ENCODE measurements at places on chromosomes 11 and 22.
A peak's percentile ranks its signal among the peaks of the same experiment; 100 is the strongest.

DNA sequence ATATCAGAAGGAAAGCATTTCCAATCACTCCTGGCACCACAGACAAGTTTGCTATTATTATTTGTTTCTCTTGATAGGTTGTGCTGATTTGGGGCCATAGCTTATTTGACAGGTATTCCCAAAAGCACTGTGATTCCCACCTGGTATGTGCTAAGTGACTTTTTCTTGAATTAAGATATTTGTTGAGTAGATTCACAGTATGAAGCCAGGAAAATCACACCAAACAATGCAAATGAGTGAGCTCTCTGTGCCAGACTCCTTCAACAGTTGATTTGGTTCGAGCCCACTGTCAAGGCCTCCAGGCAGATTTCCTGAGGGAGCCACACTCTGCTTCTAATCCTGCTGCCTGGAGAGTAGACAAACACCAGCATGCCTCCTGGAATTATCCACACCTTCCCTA, 253.0 kb upstream of the POU2AF2 start:
- DNase-seq = no peak

DNA sequence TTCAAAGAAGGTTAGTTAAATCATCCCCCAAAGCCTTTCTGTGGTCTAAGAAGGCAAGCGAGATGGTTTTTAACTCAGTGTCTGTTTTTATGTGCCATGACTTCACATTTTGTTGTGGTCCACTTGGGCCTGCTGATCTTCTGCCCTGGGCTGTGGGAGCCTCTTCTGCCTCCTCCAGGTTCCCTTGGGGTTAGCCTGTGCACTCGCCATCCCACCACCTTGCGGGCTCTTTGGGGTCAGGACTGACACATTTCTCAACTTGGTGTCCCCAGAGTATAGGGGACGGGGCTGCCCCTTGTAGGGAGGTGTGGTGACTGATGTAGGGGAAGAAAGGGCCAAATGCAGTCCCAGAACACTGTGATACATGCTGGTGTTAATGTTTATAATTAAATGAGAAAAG, 207.0 kb downstream of the TBC1D22A start:
- no peak for DNase-seq

DNA sequence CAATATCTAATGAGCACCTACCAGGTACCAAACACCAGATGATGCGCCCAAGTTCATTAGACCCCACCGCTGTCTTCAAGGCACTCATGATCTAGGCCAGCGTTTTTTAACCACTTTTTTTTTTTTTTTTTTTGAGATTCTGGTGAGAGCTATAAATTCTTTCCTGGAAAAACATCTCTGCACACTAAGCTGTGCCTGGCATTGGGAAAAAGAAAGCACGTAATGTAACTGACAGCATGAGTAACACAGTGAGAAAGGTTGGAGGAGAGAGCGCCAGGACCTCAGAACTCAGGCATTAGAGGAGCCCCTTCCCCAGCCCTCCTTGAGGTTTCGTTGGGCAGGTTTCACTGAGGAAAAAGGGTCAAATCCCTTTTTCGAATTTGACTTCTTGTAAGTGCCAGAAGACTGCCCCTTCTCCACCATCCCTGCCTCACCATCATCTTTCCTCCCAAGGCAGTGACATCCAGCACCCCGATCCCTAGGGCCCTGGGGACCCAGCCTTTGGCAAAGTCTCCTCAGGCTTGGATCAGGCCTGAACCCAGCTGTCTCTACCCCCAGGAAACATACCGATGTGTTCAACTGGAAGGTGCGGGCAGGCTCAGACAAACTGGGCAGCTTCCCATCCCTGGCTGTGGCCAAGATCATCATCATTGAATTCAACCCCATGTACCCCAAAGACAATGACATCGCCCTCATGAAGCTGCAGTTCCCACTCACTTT, 26.1 kb upstream of the SMIM35 start:
- DNase-seq = no peak

DNA sequence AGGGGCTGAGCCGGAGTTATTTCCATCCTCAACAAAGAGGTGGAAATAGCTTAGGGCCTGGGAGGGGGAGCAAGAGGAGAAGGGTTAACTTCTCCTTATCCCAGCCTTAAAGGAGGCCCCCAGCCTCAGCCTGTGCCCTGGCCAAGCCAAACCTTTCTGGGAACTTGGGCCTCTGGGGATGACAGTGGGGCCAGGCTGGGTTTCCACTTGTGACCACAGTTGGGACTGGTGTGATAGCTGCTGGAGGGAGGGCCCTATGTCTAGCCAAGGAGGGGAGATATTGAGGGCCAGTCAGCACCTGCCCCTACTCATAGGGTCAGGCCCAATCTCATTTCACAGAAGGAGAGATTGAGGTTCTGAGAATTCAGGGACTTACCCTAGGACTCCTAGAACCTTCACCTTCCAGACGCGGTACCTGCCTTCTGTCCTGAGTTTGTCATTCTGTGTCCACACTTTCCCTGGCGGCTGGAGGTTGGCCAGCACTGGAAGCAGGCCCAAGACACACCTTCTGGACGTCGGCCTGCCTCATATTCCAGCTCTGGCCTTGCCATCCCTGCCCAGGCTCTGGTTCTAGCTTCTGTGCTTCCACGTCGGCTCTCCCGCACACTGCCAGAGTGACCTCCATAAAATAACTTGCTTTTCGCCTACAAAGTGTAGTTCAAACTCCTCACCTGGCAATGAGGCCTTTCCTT, 3.1 kb downstream of the RELT start:
- no peak for DNase-seq

- no peak for DNase-seq
These were observed 97.1 kb downstream of the CD44 start for GRCh38 chr11:35235936-35236666.

DNA sequence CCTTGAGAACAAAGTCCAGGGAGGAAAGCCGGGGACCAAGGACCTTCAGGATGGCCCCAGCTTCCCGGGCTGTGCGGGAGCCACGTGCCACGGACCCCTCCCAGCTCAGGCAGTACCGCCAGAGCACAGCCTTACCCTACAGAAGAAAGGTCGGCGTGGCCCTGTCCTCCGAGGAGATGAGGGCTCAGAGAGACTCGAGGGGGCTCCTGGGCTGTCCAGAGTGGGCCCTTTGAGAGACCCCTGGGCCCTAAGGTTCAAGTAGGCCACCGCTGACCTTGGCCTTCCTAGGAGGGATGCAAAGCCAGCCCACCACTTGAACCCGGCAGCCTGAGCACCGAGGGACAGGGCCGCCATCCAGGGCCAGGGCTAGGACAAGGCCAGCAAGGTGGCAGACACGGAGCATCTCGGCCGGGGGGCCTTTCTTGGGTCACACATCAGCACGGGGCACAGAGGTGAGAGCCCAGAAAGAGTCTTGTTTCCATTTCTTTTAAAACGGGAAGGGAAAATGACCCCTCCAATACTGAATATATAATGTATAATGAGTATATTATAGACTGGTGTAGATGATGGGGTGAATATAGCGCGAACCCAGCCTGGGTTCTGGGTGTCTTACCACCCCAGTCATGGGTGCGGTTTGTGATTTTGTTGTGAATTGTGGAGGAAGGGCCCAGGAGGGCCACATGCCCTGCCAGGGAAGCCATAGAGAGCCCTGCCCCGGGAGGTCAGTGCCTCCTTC, 34.4 kb upstream of the PPARA start:
- no peak for DNase-seq

GRCh38 chr22:50218996-50219727, 18.4 kb downstream of the SELENOO start:
- no peak for DNase-seq

DNA sequence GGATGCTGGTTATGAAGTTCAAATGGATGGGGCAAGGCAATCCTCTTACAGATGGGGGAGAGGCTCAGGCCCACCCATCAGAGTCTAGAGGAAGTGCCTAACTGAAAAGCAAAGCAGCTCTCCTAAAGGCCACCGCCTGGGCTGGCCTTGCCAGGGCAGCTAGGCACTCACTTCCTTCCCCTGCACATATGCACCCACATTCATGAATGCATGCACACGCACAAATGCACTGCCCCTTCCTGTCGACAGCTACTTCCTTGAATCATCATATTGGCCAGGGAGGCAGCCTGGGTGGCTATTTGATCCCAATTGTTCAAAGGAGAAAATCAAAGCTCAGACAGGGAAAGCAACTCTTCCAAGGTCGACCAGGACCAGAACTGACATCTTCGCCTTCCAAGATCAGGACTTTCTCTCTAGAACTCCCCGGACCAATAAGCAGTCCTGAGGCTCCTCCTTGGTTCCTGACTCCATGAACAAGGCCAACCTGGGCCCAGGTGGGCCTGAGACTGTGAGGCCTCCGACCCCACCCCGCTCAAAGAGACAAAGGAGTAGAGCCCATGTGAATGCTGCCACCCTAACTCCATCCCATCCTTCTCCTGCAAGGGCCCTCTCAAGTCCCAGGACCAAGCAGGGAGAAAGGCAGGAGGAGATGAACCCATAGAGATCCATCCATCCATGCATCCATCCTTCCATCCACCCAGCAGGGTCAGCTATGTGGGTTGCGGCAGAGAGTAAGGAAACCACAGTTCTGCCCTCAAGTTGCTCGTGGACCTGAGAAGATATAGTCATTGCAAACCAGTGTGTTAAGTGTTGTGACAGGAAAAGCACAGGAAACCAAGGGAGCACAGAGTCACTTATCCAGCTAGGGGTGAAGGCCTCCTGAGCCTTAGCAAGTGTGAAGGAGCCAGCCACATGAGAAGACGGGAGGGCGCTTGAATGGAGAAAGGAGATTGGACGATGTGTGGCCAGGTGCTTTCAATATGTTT, 35.4 kb upstream of the LMO1 start:
- DNase-seq = no peak

DNA sequence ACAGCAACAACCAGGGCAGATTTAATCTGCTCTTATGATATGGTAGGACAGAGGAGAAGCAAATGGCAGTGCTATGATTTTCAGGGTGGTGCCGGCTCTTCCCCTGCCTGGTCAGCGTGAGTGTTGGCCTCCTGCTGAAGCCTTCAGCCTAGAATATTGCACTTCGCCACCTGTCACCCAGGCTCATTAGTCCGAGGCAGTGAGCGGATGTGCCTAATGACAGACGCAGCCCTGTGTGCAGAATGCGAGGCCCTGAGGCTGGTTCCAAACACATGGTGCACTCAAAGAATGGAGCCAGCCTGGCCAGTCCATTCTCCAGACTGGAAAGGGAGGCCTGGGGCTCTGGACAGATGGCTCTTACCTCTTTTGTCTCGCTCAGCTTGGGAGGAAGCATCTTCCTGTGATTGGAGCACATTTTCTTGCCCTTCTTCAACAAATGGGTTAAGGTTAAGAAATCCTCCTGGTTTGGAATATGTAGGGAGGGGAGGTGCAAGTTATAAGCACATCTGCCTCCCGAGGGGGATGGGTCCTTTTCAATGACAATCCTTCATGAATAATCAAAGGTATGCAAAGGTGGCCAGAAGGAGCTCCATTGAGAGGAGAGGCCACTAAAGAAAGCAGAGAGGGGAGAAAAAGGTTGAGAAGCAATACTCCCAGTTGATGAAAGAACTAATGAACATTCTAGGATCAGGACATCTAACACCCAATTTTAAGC, 39.7 kb upstream of the GALNT18 start:
- DNase-seq = no peak

GRCh38 chr11:61711498-61711897, 31.3 kb downstream of the DAGLA start:
- no peak for DNase-seq

DNA sequence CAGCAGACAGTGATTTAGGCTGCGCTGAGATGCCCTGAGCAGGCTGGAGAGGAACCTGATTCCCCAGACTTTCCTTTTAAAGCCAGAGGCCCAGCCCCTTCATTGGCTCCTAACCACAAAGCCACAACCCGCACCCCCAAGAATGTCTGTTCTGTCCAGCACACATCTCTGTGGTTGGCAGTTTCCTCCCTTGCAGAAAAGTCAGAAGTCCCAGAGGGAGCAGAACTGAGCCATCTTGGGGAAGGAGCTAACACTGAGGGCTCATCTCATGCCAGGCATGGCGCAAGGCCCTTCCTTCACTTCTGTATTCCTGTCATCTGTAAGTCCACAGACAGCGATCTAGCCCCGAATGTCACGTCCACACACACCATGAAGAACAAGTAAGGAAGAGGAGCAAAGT, 97.1 kb upstream of the SYT13 start:
- DNase-seq = peak; percentile 49

GRCh38 chr11:87425943-87426342, 388.2 kb downstream of the TMEM135 start:
- DNase-seq = no peak

- DNase-seq = no peak
These were observed 4.9 kb downstream of the EML3 start for GRCh38 chr11:62607714-62608113.

DNA sequence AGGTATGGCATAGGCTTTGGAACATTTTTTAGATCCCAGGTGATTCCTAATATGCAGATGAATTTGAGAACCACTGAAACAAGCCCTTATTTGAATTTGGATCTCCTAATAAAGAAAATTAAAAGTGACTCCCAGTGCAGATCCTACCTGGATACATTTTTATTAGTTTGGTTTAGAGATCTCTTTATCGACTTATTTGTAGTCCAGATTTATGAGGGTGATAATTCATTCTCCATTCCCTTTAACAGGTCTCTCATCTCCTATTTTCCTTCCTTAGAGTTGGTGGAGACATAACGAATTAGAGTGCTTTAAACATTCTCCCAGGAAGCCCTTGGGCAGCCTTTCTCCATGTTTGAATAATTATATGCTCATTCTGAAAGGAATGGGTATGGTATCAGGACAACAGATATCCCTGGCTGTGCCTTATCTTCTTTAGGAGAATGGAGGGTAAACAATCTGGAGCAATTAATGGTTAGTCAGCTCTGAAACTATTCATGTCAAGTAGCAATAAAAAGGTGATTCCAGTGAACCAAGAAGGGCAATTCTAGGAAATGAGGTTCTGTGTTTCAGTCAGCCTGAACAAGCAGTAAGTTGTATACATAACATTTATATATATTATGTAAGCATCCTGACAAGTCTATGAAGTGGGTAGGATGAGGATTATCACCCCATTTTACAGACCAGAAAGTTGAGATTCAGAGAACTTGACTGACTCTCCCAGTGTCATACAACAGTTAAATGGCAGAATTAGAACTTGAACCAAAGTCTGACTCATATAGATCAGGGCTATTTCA, 53.9 kb upstream of the RCE1 start:
- DNase-seq = no peak

- no peak for DNase-seq
These were observed 28.2 kb downstream of the OR10D3 start for GRCh38 chr11:124211321-124211720.

DNA sequence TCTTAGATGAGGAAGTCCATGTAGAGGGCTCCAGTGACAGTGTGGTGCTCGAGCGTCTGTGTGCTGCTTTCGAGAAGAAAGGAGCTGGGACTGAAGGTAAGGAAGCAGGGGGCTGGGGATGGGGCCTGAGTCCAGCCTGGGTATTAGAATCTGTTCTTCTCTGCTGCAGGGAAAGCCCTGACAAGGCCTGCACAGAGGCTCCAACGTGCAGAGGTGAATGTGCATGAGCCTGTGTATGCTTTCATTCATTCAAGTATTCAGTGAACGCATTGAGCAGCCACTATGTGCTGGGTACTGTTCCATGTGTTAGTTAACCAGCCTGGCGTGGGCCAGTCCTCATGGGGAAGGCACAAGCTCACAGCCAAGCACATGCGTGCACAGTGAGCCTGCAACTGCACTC, 93.4 kb downstream of the MYO18B start:
- DNase-seq = no peak

DNA sequence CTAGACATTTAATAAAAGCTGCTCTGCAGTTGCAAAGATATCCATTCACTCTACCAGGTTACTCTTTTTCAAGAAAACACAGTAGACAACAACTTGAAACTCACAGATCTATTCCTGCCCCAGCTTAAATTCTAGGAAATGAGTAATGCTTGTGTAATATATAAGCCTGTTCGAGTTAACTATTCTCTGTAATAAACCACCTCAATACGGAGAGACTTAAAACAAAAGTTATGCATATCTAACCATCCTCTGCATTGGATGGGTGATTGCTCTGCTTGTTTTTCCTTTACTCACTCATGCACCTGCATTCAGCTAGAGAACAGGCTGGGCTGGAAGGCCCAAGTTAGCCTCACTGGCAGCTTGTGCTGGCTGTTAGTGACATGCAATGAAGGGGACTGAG, 13.3 kb downstream of the LRRC4C start:
- no peak for DNase-seq

Data from GOT3 (cell line).